Right hindlimb (tissue), 1 donor: ENCODE measurements at places on chromosomes 7 and 10.

- no peak for DNase-seq
These were observed 70.8 kb downstream of the ASB13 start for GRCh38 chr10:5595591-5595990.

DNA sequence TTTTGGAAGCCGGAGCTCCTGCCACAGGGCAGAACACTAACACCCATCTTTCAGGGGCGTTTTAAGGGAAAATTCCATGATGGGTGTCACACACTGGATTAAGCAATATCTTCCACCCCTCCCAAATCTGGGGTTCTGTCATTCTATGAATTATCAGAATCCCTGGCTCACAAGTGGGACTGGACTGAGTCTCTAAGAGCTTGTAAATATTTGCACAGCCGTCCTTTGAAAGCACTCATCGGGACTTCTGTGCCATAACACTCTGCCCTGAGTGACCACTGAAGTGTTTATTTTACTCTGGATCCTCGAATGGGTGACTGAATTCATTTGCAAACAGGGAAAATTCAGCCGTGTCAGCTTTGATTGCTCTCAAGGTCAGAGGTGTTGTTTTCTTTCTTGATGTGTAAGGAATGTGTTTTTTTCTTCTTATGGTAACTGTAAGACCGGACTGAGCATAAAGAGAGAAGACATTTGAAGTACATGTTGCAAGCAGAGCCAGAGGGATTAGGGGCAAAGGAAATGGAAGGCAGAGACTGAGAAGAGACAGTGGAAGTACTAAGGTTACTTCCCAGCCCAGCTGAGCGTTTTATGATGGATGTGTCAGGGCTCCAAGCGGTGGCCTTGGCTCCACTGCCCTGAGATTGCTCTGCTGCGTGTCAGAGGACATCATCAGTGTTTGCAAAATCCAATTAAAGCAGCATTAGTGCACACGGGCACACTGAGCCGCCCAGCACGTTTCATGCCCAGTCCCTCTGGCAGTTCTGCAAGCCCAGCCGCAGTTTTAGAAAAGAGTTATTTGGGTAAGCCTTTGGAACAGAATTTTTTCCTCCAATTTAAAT lies 17.7 kb upstream of the GTPBP4 start:
- DNase-seq, result no peak

DNA sequence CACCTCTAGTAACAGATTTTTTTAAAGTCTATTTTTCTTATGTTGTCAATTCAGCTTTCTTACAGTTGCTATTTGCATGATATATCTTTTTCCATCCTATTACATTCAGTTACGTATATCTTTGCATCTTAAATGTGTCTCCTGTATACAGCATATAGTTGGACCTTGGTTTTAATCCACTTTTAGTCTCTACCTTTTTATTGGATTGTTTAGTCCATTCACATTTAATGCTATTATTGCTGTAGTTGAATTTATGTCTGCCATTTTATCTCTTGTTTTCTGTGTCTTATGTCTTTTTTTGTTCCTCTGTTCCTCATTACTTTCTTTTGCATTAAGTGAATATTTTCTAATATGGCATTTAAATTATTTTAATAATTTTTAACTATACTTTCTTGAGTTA lies 100.6 kb downstream of the EEPD1 start:
- DNase-seq, result no peak

- DNase-seq, result peak; percentile 43
These were observed 1.1 kb downstream of the RALA start for GRCh38 chr7:39624442-39624807.

GRCh38 chr10:60162631-60163030 lies 227.0 kb downstream of the ANK3 start:
- no peak for DNase-seq

DNA sequence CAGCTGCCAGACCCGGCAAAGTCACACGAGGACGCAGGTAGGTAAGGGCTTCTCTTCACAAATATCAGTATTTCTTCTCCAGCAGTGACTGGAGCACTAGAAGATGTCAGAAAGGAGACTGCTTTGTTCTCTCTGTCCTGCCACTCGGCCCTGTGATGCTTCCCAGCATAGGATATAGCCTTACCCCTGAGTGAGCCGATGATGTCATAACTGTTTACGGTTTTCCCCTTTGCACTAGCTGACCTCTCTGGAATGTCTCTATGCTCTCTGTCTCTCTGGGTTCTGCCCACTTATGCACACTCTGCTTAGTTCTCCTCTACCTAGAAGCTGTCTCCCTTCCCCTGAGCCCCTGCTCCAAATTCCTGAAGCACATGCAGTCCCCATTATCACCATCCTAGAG lies 167.5 kb upstream of the PODXL start:
- DNase-seq, result no peak

DNA sequence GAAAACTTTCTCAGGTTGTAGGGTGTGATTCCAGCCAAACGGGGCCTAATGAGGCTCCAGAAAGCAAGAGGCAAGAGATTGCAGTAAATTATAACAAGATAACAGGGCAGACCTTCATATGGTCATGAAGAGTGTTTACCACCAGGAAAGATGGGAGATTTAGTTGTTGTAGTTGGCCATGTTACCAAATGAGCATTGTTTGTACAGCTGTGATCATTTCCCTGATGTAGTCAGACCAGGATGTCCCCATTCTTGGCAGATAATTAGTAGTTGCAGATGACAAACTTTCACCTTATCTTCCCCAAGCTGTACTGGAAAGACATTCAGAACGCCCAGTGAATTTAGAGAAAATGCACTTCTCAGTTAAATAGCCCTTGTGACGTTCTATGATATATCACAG lies 630.8 kb downstream of the ANKRD7 start:
- no peak for DNase-seq

DNA sequence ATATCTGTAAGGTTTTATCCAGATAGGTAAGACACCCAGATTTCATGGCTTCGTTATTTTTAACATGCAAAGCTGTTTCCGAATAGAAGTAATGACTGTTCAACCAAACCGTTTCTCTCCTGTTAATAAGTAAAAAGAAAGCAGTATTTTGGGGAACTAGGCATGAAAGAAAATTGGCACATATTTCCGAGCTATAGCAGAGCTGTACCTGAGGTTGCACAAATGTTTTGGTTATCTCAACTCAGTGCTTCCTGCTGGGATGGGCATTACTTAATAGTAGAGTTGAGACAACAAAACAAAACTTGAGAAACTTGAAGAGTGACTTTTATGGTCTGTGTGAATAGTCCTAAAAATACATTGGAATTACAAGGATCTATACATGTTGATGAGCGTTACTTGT lies 564.3 kb upstream of the SORCS1 start:
- no peak for DNase-seq

DNA sequence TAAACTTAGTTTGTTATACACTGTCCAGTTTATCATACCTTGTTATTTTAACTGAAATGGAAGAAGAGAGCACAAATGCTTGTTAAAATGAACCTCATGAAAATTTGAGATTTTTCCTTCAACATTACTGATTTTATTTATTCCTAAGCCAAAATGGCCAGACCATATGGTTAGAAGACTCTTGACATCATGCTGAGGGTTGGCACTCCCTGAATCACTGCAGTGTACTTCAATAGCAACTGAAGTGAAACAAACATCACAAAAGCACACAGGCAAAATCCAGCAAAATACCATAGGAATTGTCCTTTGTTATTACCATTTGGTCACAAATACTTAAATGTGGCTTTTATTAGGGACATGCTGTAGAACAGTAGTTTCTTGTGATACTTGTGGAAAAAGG lies 347.8 kb downstream of the NXPH1 start:
- no peak for DNase-seq

- no peak for DNase-seq
These were observed 35.3 kb upstream of the BET1 start for GRCh38 chr7:94039368-94040035.

DNA sequence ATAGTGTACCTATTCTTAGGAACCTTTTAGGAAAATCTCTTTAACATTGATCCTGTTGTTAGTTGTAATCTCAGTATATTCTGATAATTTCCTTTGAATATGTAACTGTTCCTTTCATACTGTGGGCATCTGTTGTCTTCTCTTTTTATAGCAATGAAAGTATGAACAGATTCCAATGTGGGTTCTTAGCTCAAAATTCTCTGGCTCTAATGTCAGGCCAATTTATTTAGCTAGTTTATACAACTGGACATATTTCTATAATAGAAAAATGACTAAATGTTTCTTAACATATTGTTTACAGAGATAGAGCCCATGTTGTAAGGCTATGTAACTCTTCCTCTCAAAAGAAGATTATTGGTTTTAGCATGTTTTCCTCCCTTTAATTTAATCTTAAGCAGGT lies 363.2 kb downstream of the AUTS2 start:
- no peak for DNase-seq

- DNase-seq, result no peak
These were observed 54.6 kb downstream of the ZNF783 start for GRCh38 chr7:149316606-149317005.
